ENCODE measurements at places on chromosomes 13 and 19. TPM values are rescaled to one million over a fixed set of nuclear protein-coding genes. Genes with fewer than 3 reads are reported as not detected.

GRCh38 chr13:97414392-97414791 is 19.6 kb upstream of the RAP2A start:
- peaks cover 8% of the 10 kb centered on the region for H3K27me3 ChIP-seq
- H3K4me3 ChIP-seq: no peak overlapping the region
- DNase-seq: no peak
- no peaks in the 10 kb centered on the region for H3K4me1 ChIP-seq
- H3K36me3 ChIP-seq: no peaks in the 10 kb centered on the region

DNA sequence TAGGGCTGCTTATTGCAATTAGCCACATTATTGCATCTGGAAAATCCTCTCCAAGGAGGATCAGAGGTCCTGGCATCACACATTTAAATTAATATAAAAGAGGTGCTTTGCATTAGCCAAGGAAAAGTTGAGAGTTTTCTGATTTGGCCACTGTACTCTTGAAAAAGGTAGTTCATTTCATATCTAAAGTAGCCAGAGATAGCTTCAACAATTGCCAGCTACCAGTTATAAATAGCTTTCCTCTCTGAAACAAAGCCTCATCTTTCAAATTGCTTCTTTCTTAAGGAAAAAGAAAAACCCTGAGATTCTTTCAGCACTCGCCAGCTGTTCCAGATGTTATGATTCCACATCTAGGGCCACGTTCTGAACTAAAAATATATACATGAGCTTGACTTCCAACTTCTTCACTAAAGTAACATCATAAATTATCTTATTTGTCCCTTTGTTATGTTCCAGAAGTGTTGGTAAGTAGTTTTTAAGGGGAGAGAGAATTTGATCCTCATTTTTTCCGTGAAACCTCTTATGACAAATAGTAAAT is 69.6 kb downstream of the ERCC5 start:
- H3K4me1 ChIP-seq: no peaks in the 10 kb centered on the region
- no peak overlapping the region for H3K4me3 ChIP-seq
- H3K27me3 ChIP-seq: peaks cover 8% of the 10 kb centered on the region
- H3K27ac ChIP-seq: no peak overlapping the region
- no peaks in the 10 kb centered on the region for H3K36me3 ChIP-seq
- DNase-seq: no peak

GRCh38 chr13:95607366-95607765 is 37.1 kb downstream of the DZIP1 start:
- peaks cover 7% of the 10 kb centered on the region for H3K27me3 ChIP-seq
- no peaks in the 10 kb centered on the region for H3K36me3 ChIP-seq
- DNase-seq: no peak
- no peaks in the 10 kb centered on the region for H3K4me1 ChIP-seq
- H3K4me3 ChIP-seq: no peak overlapping the region
- H3K27ac ChIP-seq: no peak overlapping the region

GRCh38 chr13:73966331-73966730 is 167.9 kb downstream of the KLF12 start:
- H3K36me3 ChIP-seq: peaks cover 15% of the 10 kb centered on the region
- no peaks in the 10 kb centered on the region for H3K27me3 ChIP-seq
- no peak overlapping the region for H3K4me3 ChIP-seq
- no peak for DNase-seq
- no peak overlapping the region for H3K27ac ChIP-seq
- H3K4me1 ChIP-seq: peaks cover 48% of the 10 kb centered on the region

GRCh38 chr13:106109391-106109791 is 426.1 kb downstream of the EFNB2 start:
- H3K27me3 ChIP-seq: no peaks in the 10 kb centered on the region
- no peak for DNase-seq
- no peak overlapping the region for H3K27ac ChIP-seq
- H3K4me1 ChIP-seq: no peaks in the 10 kb centered on the region

- H3K4me3 ChIP-seq: no peak overlapping the region
- H3K4me1 ChIP-seq: peaks cover 29% of the 10 kb centered on the region
- peaks cover 4% of the 10 kb centered on the region for H3K36me3 ChIP-seq
- DNase-seq: no peak
- H3K27me3 ChIP-seq: no peaks in the 10 kb centered on the region
Observed at GRCh38 chr13:20461860-20462532, 63.7 kb downstream of the CRYL1 start.

DNA sequence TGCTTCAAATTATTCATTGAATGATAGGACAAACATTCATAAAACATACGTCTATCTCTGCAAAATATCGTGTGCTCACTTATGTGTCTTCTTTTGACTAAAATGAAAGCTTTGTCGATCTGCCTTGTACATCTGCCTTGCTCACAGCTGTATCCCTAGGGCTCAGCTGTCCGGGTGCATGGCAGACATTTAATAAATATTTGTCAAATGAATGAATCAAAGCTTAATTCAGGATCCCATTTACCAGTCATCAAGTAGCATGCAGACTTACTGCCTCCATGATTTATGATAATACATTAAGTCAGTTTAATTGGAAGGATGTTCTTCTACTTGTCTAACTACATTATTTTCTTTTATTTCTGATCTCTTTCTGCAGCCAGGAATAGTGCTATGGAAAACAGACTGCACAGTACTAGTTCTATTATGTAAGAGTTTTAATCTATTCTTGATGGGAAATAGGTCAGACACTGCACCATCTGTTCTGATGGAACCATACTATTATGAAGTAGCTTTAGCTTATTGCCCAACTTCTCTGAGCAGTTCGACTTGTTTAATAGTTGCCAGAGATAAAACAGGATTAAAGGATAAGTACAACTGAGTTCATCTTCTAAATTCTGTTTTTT is 13.2 kb downstream of the SLC46A3 start:
- H3K27me3 ChIP-seq: no peaks in the 10 kb centered on the region
- peaks cover 9% of the 10 kb centered on the region for H3K4me1 ChIP-seq
- H3K4me3 ChIP-seq: no peak overlapping the region

- H3K36me3 ChIP-seq: no peaks in the 10 kb centered on the region
- H3K27me3 ChIP-seq: peaks cover 14% of the 10 kb centered on the region
- no peak overlapping the region for H3K27ac ChIP-seq
- peaks cover 24% of the 10 kb centered on the region for H3K4me1 ChIP-seq
- no peak overlapping the region for H3K4me3 ChIP-seq
Observed at GRCh38 chr13:113739527-113740285, 19.3 kb upstream of the TMEM255B start.

DNA sequence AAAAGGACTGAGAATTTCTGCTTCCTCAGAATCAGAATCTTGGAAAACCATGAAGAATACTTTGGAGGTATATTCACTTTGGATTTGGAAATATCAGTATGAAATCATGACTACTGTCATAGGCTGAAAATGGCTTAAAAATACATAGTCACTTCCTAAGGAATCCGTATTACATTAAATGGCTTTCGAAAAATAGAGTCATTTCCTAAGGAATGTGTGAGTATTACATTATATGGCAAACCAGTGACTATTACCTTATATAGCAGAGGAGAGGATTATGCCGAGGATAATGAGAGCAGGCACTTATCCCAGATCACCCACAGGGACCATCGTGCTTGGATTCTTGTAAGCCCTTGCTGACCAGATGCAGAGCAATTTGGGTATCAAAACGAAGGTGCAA is 1471.8 kb downstream of the EFNB2 start:
- H3K27me3 ChIP-seq: no peaks in the 10 kb centered on the region
- no peak overlapping the region for H3K4me3 ChIP-seq
- no peak for DNase-seq
- no peaks in the 10 kb centered on the region for H3K36me3 ChIP-seq

- peaks cover 11% of the 10 kb centered on the region for H3K4me1 ChIP-seq
- DNase-seq: peak; percentile 68
- peaks cover 21% of the 10 kb centered on the region for H3K36me3 ChIP-seq
- H3K27ac ChIP-seq: peak overlapping the region; percentile 77
Observed at GRCh38 chr19:3494051-3494450, 6.4 kb downstream of the DOHH start.

- DNase-seq: no peak
- H3K27ac ChIP-seq: no peak overlapping the region
- H3K27me3 ChIP-seq: no peaks in the 10 kb centered on the region
- H3K36me3 ChIP-seq: peaks cover 14% of the 10 kb centered on the region
- no peaks in the 10 kb centered on the region for H3K4me1 ChIP-seq
Observed at GRCh38 chr19:40702337-40703012, 12.0 kb upstream of the NUMBL start.

GRCh38 chr19:29396925-29397324 is 128.9 kb upstream of the VSTM2B start:
- DNase-seq: no peak
- no peak overlapping the region for H3K27ac ChIP-seq
- no peaks in the 10 kb centered on the region for H3K36me3 ChIP-seq
- no peaks in the 10 kb centered on the region for H3K4me1 ChIP-seq

DNA sequence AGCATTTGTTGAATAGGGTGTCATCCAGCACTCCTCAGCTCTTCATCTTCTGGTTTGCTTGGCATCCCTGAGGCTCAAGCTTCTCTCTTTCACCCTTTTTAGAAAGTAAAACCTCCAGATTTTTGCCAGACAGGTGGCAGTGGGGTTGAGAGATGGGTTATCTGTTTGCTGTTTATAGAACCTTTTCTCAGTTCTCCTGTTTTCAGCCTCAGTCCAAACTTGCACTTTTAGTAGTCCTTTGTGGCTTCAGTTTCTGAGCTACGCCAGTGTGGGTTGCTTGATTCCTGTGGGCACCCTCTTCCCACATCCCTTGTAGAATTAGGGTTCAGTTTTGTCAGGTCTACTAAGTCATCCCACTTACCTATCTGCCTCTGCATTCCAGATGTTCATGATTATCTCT is 147.9 kb downstream of the PAN3 start:
- no peak overlapping the region for H3K4me3 ChIP-seq
- no peak for DNase-seq
- peaks cover 46% of the 10 kb centered on the region for H3K36me3 ChIP-seq

- DNase-seq: no peak
- H3K4me1 ChIP-seq: peaks cover 25% of the 10 kb centered on the region
- peaks cover 2% of the 10 kb centered on the region for H3K36me3 ChIP-seq
- H3K4me3 ChIP-seq: no peak overlapping the region
- H3K27ac ChIP-seq: no peak overlapping the region
- no peaks in the 10 kb centered on the region for H3K27me3 ChIP-seq
Observed at GRCh38 chr19:4641132-4641531, 1.8 kb downstream of the TNFAIP8L1 start.

The ZNF534 gene
- total RNA-seq: not detected

The FCER2 gene
- total RNA-seq: 4.1 TPM

The ZNF627 gene
- 7.0 TPM for total RNA-seq

The CD70 gene
- total RNA-seq: 8.4 TPM

Measured in activated CD4-positive, alpha-beta memory T cell treated with anti-CD3 and anti-CD28 coated beads for 36 hours (primary cell).